ENCODE measurements at places on chromosomes 6 and 20.

GRCh38 chr6:32047539-32047854 lies 9.3 kb downstream of the CYP21A2 start:
- DNase-seq = no peak

GRCh38 chr20:19815553-19815991 lies 57.5 kb downstream of the RIN2 start:
- DNase-seq = peak; percentile 100

DNA sequence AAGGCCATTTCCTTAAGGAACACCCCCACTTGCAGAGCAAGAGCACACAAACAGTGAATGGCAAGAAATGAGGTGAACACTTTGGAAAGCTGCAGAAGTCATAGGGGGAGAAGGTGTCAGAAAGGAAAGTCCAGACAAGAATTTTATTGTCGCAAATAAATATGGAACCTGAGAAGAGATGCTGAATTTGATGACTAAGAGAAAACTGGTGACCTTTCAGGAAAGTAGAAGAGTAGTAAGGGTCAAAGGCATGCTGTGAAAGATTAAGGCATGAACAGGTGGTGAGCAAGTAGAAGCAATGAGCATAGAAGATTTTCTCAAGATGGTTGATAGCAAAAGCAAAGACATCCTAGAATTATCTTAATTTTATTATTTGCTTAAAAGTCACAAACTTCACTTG lies 194.2 kb downstream of the KCNQ5 start:
- no peak for DNase-seq

- DNase-seq = no peak
Measured at GRCh38 chr20:35327074-35327976, 35.1 kb upstream of the FAM83C start.

DNA sequence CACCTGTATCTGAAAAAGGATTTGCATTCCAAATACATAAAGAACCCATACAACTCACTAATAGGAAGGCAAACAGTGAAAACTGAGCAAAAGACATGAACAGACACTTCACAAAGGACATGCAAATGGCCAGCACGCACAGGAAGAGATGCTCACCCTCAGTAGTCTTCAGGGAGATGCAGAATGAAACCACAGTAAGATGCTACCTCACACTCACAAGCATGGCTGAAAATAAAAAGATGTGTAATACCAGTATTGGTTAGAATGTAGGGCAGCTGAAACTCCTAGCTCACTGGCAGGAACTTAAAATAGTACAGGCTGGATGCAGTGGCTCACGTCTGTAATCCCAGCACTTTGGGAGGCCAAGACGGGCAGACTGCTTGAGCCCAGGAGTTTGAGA lies 64.6 kb downstream of the SNX5 start:
- DNase-seq = no peak

DNA sequence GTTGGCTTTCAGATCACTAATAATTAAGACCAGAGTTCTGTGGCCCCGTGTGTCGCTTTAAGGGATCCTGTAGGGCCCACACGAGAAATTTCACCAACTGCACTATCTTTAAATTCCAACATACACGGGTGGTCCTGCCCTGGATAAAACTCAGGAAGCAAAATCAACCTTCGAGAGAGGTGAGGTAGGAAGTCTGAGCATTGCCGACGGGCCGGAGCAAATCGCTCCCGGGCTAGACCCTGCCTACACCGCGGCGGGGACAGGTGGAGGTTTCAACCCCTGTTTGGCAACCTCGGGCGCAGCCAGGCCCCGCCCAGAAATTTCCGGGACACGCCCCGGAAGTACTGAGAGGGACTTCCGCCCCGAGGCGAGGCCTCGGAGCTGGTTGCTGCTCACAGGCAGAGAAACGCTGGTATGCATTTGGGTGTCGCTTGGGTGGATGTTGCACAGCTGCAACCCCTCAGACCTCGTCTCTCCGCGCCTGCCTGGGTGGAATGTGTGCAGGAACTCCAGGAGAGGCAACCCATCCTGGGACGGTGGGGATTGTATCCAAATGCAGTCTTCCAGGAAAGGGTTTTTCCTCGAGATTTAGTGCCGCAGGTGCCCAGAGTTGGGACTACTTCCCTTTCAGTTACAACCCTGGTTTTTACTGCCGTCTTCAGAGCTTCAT lies 19.9 kb downstream of the ZKSCAN8 start:
- DNase-seq = peak; percentile 26

- DNase-seq = no peak
Measured at GRCh38 chr6:87375315-87375714, 30.7 kb downstream of the C6orf163 start.

DNA sequence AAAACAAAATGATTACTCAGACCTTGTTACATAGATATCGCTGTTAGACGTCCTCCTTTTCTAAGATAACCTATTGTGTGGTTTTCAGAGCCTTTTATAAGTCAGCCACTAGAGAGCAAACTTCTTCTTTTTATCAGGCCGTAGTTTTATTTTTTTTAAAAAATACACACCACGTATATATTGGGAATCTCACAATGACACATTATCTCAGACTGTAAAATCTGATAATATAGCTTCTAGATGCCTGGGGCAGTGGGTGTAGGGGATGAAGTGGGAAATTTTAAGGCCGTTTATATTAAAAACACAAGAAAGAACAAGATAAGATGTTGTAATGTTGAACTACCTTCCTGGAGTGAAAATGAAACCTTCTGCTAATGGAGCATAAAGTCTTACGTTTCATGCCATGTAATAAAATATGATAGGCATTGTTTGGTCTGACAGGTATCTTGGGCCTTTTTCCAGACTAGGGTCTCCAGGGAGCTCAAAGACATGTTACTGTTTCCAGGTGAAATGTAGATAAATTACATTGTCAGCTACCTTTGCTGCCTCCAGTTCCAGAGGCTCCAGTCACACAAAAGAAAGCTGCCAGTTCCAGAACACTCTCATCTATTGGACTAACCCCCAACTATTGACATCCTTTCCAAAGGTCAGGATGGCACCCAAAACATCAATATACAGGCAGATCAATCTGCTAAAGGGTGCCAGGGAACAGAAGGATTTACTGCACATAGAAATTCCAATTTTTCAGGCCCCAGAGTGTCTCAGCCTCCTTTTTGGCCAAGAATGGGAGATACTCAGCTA lies 130.2 kb upstream of the AKIRIN2 start:
- DNase-seq = peak; percentile 23

DNA sequence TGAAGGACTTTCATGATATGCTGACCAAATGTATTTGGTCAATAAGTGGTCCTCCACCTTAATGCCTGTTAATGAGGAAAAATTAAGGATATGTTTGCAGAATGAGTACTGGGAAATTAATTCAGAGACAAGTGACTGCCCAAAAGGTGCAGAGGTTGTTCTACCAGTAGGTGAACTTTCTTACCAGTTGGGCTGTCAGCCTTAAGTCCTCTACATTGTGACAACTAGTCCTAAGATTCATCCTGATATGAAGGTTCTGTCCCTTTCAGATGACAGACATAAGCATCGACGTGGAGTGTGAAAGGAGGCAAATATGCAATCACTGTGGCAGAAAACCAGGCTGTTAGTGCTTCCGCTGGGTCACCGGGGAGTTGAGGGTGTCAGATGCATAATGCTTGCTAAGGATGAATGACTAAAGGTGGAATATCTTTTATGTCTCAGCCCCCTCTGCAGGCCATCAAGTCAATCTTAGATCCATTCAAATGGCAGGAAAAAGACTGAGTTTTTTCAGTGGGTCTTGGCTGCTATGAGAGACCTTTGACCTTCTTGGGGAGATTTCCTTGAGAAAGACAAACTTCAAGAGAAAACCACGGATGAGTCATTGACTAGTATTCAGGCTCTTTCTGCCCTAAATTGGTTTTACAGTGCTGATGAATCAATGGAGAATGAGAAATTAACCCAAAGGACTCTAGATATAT lies 226.0 kb downstream of the TPBG start:
- DNase-seq = peak; percentile 1

DNA sequence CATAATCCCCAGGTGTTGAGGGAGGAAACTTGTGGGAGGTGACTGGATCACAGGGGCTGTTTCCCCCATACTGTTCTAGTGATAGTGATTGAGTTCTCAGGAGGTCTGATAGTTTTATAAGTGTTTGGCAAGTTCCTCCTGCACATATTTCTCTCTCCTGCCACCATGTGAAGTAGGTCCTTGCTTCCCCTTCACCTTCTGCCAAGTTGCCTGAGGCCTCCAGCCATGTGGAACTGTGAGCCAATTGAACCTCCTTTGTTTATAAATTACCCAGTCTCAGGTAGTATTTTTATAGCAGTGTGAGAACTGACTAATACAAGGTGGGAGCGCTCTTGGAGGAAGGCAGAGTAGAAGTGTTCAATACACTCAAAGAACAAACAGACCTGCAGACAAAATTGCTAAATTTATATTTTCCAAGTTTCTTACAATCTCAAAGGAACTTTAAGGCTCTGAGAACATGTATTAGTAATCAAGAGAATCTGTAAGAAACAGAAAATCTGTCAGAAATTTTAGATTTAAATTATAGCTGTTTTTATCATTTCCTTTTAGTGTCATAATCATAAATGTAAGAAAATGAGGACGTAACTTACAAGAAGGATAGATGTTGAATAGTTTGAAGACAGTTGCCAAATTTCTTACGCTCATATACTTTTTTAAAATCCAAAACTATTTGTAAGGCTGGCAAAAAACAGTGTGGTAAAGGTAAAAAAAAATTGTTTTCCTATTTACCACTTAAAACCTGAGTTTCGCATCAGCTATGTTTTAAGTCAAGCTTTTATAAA lies 77.7 kb downstream of the ASCC3 start:
- no peak for DNase-seq

GRCh38 chr6:2542101-2542857 lies 208.4 kb downstream of the MYLK4 start:
- DNase-seq = no peak

DNA sequence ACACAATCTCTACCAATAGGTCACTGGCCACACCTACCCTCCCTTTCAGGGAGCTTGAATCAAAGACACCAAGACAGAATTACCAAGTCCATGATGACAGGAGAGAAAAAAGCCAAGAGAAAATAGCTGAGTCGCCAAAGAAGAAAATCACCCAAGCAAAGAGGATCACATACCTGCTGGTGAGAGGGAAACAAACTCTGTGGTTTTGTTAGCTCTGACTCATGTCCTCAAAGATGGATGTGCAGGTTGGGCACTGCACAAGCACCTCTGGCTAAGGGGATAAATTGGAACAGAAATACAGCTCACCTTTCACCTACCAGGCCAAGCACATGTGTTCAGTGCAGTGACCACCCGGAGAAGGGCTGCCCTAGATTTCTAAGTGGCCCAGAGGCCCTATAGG lies 114.8 kb downstream of the TFAP2A start:
- DNase-seq = no peak

GRCh38 chr6:21521276-21521675 lies 72.3 kb upstream of the SOX4 start:
- DNase-seq = no peak

- no peak for DNase-seq
Measured at GRCh38 chr6:117990151-117990550, 83.1 kb downstream of the SLC35F1 start.

GRCh38 chr20:21465799-21466198 lies 48.1 kb downstream of the NKX2-2 start:
- DNase-seq = no peak

- no peak for DNase-seq
Measured at GRCh38 chr6:3370361-3371221, 86.3 kb downstream of the SLC22A23 start.

DNA sequence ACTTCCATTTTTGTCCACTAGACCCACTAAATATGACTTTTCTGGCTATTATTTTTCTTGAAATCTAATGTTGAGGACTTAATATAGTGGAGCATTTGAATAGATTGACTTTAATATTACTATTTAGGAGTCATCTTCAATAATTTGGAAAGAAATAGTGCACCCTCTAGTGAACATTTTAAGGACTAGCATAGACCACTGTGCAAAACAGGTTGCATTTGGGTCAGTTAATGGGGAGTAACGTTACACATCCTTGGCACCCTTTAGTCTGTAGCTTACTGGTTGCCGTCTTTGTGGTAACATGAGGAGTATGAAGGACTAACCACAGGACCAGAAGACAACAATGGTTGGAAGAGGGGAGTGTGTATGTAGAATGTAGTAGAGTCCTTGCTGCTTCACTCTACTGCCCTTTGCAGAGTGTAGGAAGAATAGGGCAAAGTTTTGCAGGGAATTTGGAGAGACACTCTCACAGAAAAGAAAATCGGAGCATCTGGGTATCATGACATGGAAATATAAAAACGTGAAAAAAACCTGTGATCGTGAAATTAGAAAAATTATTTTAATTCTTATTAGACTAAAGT lies 25.2 kb downstream of the RFPL4B start:
- DNase-seq = peak; percentile 37

GRCh38 chr20:51886891-51887608 lies 84.7 kb upstream of the SALL4 start:
- DNase-seq = no peak

- DNase-seq = no peak
Measured at GRCh38 chr6:21355638-21356037, 237.9 kb upstream of the SOX4 start.

DNA sequence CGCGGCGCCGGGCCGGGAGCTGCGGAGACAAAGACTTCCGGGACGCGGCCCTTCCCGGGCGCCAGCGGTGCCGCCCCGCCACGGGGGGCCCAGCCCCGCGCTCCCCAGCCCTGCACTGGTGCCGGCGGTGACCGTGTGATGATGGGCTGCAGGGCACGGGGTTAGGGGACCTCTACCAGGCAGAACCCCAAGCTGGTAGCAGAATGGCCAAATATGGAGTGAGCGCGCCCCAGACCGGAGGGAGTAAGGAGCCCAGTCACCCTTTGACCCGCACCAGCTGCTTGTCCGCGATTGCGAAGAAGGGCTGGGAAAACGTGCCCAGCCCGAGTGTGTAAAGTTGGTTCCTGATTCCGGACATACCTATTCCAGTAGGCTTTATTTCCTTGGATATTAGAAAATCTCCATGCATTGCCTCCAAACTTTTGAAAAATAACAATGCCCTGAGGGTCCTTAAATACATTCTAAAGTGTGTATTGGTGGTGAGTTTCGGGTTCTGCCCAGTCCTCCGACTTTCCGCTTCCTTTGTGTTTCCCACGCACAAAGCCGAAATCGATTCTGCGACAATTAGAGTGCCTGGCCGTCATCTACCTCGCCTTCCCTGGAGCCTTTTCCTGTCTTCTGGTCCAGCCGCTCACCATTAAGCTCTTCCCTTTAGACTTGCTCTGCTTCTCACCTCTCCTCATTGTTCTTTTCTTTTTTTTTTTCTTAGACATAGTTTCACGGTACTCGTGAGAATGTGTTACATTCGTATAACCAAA lies 1.1 kb downstream of the ABRACL start:
- DNase-seq = peak; percentile 51

All from kidney capillary endothelial cell (primary cell).